ENCODE measurements at places on chromosomes 2 and 18.

GRCh38 chr2:124535816-124536215 is 510.7 kb downstream of the CNTNAP5 start:
- no peak for DNase-seq

DNA sequence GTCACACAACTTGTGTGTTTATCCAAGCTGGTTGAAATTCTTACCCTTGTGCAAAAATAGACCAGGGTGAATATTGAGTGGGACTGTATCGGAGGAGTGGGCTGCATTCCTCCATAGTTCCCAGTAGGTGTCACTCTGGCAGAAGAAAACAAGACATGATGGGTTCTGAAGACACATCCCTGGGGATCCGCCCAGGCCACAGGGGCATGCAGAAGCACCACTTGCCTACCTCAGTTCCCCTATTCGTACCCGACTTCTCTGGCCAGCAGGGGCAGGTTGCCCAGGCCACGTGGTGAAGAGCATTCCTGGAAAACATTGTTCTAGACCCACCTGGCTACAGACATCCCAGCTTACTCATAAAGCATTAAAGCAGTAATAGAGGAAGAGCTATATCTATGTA is 168.2 kb downstream of the FAM210A start:
- no peak for DNase-seq

GRCh38 chr18:62601871-62602270 is 79.0 kb downstream of the ZCCHC2 start:
- DNase-seq: no peak

- no peak for DNase-seq
Observed at GRCh38 chr2:134669731-134670669, 48.8 kb downstream of the TMEM163 start.

- DNase-seq: no peak
Observed at GRCh38 chr2:46379213-46380037, 82.2 kb downstream of the EPAS1 start.

DNA sequence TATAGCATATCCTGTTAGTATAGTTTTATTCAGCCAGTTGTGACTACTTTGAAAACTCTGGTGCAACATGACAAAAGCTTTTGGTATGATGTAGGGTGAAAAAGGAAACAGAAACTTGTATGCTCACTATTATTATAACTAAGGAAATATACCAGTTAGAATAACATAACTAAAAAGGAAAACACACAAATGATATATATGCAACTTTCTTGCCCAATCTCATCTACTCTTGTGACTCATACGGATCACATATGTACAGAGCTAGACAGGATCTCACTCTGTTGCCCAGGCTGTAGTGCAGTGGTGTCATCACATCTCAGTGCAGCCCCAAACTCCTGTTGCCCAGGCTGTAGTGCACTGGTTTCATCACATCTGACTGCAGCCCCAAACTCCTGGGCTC is 12.4 kb upstream of the TLK1 start:
- no peak for DNase-seq

- DNase-seq: peak; percentile 93
Observed at GRCh38 chr2:218272531-218273212, 2.4 kb downstream of the PNKD start.

Data from RWPE2 (cell line).